Activated naive CD4-positive, alpha-beta T cell treated with anti-CD3 and anti-CD28 coated beads for 36 hours (primary cell): ENCODE measurements at places on chromosomes 5 and 9.

- DNase-seq = no peak
Measured at GRCh38 chr5:57817001-57817453, 334.4 kb upstream of the ACTBL2 start.

DNA sequence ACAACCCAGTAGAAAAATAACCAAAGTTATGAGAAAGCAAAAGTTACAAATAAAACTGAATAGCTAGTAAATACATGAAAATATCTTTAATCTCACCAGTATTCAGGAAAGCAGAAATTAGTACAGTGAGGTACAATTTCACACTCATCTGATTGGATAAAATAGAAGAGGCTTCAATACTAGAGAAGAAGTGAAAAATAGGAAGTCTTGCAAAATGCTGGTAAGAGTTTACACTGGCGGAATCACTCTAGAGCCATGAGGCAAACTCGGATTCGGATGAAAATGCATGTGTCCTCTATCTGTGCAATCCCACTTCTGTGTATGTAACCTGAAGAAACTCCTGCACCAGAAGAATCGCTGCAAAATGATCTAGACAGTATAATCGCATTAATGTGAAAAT, 128.9 kb downstream of the CCDC192 start:
- no peak for DNase-seq

- no peak for DNase-seq
Measured at GRCh38 chr5:83911367-83911919, 190.8 kb upstream of the HAPLN1 start.

DNA sequence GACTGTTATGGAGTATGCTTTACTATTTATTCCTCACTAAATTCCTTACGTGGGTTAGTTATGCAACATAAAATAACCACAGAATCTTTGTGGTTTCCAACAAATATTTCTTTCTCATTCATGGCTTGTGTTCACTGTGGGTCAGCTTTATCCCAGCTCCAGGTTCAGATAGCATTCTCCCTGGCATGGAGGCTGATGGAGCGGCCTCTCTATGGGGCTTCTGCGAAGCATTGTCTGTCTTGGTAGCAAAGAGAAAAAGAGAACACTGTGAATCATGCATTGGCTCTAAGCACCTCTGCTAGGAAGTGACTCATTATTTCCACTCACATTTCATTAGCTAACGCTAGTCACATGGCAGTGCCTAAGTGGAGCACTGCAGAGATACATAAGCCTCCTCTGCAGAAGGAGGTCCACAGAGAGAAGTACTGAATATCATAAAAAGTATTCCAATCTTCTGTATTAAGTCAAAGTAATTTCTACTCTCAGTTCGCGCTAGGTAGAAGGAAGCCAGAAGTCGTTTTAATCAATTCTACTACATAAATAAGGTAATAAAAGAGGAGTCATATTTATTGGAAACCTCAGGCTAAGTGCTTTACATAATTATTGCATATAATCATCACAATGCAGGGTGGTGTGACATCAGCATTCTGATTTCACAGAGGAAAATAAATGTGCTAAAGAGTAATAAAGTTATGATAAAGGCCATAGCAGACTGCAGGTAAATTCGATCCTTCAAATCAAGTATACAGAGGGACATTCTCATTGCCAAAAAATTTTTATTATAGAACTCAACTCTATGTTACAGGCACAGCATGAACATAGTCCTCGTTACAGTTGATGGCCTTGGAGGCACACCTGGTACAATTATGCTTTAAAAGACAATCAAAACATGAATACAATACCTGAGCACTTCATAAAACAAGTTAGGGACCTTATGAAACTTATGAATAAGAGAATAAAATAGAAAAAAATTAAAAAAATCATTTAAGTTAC, 531.1 kb downstream of the CETN3 start:
- DNase-seq = no peak
